ENCODE measurements at places on chromosomes 1 and 21.

- peak; percentile 72 for DNase-seq
Measured at GRCh38 chr21:28781602-28782276, 210.9 kb downstream of the LTN1 start.

DNA sequence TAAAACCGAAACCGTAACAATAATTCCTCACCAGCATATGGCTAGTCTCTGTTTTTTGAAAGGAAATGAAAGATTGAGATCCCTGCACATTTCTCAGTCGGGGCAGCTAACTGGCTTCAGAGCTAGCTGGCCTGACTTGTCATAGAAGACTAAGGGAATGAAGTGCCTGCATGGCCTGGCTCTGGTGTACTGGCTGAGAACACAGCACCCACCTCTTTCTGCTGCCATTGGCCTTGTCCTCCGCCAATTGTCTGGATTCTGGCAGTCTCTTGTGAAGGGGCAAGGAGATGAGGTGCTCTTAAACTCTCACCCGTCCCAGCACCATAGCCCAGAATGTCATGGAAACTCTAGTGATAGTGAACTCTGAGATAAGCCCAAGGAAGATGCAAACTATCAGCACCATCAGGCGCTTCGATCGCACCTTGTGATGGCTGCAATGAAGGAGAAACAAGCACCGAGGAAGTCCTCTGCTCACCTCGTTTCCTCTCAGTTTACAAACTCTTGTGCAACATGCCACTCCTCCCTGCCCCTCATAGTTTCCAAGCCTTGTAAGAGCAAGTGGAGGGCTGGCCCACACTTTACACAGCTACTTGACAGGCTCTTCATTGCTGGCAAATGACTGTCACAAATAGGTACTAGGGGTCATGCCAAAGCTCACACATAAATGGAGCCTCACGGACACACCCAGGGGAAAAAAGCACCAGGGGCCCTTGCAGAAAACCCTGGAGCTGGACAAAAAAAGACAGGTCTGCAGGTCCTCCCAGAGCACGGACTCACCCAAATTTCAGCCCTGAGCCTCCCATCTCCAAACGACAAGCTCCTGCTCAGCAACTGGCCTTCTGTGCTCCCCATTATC is 16.4 kb downstream of the INPP5B start:
- peak; percentile 22 for DNase-seq

GRCh38 chr1:10033359-10033845 is 644 bp downstream of the UBE4B start:
- DNase-seq = peak; percentile 46

- no peak for DNase-seq
Measured at GRCh38 chr1:230923176-230923575, 54.9 kb upstream of the C1orf198 start.

DNA sequence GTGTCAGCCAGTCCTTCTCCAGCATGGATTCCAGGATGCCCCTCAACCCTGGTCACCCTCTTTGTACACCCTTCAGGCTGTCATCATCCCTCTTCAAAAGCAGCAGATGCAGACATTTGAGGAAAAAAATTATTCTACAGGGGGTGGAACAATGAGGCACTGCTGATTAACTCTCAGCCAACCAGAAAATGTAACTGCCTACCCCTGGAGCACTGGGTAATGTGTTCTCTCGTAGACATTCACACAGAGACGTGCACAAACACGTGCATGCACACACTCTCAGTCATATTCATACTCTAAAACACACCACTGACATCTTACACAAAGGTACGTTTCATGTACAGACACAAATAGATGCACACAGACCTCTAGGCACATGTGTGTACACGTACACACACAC is 175.4 kb downstream of the TRABD2B start:
- DNase-seq = no peak

DNA sequence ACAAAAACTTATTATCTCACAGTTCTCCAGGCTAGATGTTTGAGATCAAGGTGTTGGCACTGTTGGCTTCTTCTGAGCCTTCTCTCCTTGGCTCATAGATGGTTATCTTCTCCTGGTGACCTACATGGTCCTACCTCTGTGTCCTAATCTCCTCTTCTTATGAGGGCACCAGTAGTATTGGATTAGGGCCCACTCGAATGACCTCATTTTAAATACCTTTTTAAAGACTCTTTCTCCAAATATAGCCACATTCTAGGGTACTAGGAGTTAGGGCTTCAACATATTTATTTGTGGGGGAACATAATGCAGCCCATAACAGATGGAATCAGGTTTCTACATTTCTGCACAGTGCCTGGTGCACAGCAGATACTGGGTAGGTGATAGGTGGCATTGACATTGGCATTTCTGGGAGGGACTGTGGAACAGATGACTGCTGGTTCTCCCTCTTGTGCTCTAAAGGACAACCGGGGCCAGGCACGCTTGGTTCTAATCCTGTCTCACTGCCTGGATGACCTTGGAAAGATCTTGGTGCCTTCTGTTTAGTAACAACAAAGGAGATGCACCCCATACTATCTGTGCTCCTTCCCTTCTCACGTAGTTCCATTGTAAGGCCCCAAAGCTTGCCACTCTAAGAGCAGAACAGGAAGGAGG is 140.3 kb downstream of the PLPP3 start:
- DNase-seq = no peak

GRCh38 chr1:38178216-38178615 is 131.6 kb upstream of the POU3F1 start:
- no peak for DNase-seq

GRCh38 chr1:55483523-55483922 is 268.4 kb upstream of the USP24 start:
- no peak for DNase-seq

Measured in PC-3 (cell line).